ENCODE measurements at places on chromosomes 2 and 18.

DNA sequence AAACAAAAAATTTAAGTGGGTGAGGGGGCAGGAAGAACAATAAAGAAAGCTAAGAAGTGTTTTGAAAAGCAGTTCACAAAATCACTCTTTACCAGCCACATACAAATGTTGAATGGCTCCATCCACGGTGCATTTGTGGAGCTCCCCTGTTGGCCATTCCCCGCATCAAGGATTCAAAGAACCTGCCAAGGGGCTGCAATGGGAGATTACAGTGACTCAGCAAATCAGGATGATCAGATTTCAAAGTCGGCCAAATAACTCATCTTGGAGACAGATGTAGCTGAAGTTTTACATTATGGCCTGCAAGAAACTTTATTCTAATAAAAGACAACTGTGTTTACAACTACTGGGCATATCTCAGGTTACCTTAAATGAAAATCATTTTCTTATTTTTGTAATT is 26.9 kb downstream of the COL4A3 start:
- DNase-seq = no peak

DNA sequence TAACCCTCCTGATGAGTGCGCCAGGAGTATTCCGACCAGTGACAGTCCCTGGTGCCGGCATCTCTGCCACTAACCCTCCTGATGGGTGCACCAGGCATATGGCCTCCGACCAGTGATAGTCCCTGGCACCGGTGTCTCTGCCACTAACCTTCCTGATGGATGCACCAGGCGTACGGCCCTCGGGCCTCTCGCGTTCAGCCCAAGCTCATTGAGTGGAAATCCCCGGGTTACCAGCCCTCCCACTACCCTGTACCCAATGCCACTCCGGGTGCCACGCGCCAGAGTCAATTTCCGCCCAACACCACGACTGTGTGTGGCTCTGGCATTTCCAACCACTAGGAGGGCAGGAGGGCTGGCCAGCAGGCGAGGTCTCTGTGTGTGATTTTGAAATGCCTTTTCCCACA is 11.7 kb upstream of the GPC1 start:
- no peak for DNase-seq

DNA sequence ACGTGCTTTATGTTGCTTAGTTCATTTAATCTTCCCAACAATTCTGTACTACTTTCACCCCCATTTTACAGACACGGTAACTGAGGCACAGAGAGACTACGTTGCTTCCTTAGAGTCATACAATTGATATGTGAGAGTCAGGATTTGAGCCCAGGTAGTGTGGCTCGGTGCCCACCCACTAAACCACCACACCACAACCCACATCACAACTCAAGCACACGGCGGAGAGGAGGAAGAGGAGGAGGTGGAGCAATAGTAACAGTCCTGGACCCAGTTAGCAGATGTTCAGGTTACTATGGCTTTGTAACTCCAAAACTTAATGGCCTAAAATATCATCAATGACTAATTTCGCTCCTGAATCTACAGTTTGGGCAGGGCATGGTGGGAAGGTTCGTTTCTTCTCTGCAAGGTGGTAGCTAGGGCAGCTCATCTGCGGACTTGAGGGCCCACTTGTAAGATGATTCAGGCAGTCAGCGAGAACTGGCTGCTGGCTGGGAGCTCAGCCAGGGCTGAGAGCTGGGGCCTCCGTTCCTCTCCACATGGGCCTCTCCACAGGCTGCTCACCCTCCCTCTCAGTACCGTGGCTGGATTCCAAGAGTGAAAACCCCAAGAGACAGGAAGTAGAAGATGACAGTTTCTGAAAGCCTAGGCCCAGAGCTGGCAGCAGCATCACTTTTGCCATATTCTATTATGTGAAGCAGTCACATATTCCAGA is 167.1 kb downstream of the ZFP36L2 start:
- DNase-seq = peak; percentile 17

GRCh38 chr2:160365716-160366367 is 127.8 kb downstream of the RBMS1 start:
- DNase-seq = no peak

- DNase-seq = no peak
Measured at GRCh38 chr2:102724016-102724490, 37.8 kb upstream of the TMEM182 start.

Measured in T-helper 17 cell (primary cell).